ENCODE measurements at places on chromosomes 11 and 22. TPM values are rescaled to one million over a fixed set of nuclear protein-coding genes. Genes with fewer than 3 reads are reported as not detected.

The SLC17A6 gene
- not detected for polyA plus RNA-seq

The GPR152 gene
- polyA plus RNA-seq = not detected

The RASSF7 gene
- polyA plus RNA-seq = 108 TPM

The PARVG gene
- polyA plus RNA-seq = 2.5 TPM

The CASTOR1 gene
- polyA plus RNA-seq = 71.7 TPM

The TRMU gene
- 41.1 TPM for polyA plus RNA-seq

The GRAMD1B gene
- 18.2 TPM for polyA plus RNA-seq

The DGCR6 gene
- polyA plus RNA-seq = 3.7 TPM

The LDLRAD3 gene
- 1.2 TPM for polyA plus RNA-seq

The RASGRP2 gene
- 14.1 TPM for polyA plus RNA-seq

The ZNF195 gene
- 12.9 TPM for polyA plus RNA-seq

The OR51G1 gene
- polyA plus RNA-seq = not detected

GRCh38 chr11:113796663-113797259 lies 17.2 kb downstream of the CLDN25 start:
- DNase-seq = no peak

DNA sequence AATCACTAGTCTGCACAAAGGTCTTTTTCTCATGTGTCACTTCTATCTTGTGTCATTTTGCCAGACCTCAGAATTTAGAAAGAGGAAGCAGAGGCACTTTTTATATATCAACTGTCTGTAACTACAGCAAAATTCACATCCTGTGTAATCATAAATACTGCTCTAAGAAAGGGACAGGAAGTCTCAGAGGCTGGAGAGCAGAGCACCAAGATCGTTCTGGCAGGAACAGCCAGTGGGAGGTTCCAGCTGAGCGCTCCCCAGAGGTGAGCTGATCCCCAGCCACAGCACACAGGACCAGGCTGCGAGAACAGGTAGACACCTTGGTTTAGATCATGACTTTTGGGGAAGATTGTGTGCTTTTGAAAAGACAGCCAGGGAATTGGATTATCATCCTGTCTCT lies at the start of gene MS4A7:
Gene MS4A7 (plus strand): TSS at position 179 of the 400 bp plus-strand sequence. CDS start 4,610 bp downstream, outside the sequence.
- peak; percentile 54 for DNase-seq

DNA sequence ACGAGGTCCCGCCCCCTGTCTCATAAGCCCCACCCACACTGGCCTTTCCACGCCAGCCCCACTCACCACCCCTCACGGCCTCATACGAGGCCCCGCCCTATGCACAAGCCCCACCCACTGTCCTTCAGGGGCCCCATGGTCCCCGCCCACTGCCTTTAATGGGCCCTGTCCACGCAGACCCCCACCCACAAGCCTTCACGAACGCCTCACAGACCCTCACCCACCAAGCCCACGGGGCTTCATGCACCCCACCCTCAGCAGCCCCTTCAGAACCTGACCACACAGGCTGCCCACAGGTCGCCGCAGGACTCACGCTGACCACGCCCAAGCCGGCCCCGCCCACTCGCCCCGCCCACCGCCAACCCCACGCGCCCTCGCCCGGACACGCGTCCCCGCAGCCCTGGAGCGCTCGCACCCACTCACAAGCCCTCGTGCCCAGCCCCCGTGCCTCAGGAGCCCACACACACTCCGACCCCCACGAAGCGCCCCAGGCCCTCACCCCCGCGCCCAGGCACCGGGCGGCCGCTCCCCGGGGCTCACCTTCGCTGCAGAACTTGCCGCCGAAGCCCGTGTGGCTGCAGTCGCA lies 10.5 kb downstream of the NRXN2 start:
- DNase-seq = no peak

DNA sequence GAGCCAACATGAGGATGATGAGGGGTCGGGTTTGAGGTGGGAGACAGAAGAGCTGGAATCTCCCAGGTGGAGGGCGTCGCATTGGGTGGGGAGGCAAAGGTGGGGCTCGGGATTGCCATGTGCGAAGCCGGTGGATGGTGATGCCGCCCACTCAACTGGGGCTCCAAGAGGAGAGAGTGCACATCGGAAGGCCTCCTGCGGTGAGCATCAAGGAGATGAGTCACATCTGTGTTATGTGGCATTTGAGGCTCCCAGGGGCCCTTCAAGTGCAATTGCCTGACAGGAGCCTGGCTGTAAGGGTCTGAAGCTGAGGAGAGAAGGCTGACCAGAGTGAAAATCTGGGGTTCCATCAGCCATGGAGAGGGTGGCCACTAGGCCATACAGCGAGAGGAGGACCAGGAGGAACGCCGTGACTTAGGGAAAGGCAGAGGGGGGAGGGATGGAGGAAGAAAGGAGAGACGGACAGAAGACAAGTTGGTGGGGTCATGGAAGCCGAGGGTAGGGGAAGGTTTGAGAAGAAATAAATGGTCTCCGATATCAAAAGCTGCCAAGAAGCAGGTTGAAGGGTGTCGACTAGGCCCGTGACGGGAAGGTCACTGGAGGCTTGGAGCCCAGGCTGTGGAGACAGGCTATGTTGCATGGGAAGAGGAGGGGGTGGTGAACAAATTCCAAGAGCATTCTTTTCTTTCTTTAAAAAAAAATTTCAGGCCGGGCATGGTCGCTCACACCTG lies 21.3 kb downstream of the RASD2 start:
- no peak for DNase-seq

DNA sequence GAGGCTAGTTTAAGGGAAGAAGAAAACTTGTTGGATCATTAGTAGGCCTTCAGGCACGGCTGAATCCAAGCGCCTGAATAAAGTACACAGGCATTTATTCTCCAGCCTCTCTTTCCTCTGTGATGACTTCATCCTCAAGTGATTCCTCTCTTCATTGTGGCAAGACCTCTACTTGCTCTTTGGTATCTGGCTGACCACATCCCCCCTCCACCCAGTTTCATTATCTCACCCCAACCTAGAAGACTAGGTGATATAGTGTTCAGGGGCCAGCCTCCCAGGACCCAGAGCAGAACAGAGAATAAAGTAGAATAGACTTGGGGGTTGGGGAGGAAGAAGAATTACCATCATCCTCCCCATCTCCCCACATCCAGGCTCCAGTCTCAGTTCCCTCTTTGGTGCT lies 189.3 kb downstream of the MIAT start:
- DNase-seq = no peak

GRCh38 chr11:69534166-69534530 lies 52.7 kb downstream of the LINC01488 start:
- peak; percentile 66 for DNase-seq

GRCh38 chr11:11440144-11440543 lies 87.1 kb upstream of the CSNK2A3 start:
- DNase-seq = no peak

DNA sequence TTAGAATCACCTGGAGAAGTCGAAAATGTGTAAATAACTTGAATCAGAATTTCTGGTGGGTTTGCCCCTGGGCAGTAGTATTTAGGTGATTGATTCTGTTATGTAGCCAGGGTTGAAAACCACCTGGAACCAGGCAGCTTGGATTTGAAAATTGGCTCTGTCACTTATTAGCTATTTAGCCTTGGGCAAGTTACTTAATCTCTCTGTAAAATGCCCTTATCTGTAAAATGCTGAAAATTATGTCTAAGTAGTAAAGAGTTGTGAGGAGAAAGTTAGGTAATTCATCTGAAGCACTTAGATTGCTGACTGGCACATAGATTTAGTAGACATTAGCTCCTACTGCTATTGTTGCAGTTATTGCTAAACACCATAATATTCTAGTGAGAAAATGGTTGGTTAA lies 49.3 kb downstream of the PPME1 start:
- peak; percentile 19 for DNase-seq

DNA sequence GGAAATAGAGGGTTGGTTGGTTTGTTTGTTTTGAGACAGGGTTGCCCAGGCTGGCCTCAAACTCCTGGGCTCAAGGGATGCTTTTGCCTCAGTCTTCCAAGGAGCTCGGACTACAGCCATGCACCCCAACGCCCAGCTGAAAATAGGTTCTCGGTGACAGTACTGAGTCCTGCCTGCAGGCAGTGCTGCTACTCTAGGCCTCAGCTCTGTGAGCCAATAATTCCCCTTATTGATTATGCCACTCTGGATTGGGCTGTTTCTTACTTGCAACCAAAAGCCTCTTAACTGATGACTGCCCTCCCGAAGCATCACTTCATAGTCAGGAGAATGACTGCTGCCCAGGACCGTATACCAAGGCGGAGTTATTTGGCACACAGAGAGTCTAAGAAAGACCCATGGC lies 1.2 kb upstream of the C11orf16 start:
- DNase-seq = no peak

GRCh38 chr22:25475257-25476022 lies 89.0 kb upstream of the GRK3 start:
- DNase-seq = no peak

GRCh38 chr22:23196165-23196564 lies 15.9 kb downstream of the BCR start:
- DNase-seq = no peak

DNA sequence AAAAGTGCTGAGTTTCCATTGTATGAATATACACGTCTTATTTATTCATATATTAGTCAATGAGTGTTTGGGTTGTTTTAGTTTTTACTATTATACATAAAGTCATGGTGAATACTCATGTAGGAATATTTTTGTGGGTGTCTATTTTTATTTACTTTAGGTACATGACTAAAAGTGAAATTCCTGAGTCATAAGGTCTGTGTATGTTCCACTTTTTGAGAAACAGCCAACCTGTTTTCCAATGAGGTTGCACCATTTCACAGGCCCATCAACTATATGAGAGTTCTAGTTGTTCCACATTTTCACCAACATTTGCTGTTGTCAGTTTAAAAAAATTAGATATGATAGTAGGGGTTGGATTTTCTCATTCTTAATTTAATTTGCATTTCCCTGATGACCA lies 6.6 kb upstream of the OR6X1 start:
- no peak for DNase-seq

DNA sequence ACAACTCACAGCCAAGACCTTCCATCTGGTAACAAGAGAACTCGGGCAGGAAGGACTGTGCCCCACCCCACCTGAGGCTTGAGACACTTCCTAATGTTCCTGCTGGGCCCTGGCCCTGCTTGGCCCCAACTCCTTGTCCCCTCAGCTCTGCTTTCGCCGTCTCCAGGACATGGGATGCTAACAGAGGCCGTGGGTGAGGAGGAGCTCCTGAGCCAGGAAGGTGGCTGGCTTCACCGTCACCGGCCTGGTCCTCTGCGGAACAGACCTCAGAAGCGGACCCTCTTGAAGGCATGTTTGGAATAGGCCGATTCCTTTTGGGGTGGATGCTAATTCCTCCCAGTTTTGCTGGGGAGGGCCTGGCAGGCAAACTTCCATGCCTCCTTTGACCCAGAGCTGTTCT lies 154.3 kb downstream of the CACNA1I start:
- DNase-seq = no peak

DNA sequence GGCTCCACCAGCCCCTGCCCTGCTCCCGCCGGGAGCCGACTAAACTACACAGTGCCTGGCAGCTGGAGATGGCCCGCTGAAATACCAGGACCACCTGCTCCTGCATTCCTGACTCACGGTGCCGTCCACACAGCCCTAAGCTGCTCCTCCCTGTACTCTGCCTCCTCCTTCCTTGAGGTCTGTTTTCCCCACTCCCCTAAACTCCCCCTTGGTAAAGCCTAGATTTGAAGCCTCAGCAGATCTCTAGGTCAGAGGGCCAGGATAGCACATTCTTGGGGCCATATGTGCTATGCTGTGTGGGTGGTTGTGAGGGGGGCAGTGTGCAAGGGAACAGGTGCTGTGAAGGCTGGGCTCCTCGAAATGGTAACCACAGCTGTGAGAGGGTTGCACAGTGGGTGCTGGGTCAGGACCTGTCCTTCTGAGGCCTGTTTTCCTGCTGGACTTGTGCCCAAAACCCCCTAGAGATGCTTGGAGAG lies 9.7 kb downstream of the LRFN4 start:
- no peak for DNase-seq

- no peak for DNase-seq
Measured at GRCh38 chr11:35143297-35144135, 4.5 kb downstream of the CD44 start.

GRCh38 chr11:106014620-106015019 lies 7.4 kb downstream of the MSANTD4 start:
- DNase-seq = no peak

DNA sequence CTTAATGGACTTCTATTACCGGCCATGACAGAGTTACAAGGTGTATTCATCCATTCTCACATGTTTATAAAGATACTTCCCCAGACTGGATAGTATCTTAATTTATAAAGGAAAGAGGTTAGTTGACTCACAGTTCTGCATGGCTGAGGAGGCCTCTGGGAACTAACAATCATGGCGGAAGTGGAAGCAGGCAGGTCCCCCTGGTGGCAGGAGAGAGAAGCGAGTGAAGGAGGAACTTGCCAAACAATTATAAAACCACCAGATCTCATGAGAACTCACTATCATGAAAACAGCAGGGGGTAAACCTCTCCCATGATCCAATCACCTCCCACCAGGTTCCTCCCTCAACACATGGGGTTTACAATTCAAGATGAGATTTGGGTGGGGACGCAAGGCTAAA lies 170.0 kb upstream of the PDGFD start:
- no peak for DNase-seq

DNA sequence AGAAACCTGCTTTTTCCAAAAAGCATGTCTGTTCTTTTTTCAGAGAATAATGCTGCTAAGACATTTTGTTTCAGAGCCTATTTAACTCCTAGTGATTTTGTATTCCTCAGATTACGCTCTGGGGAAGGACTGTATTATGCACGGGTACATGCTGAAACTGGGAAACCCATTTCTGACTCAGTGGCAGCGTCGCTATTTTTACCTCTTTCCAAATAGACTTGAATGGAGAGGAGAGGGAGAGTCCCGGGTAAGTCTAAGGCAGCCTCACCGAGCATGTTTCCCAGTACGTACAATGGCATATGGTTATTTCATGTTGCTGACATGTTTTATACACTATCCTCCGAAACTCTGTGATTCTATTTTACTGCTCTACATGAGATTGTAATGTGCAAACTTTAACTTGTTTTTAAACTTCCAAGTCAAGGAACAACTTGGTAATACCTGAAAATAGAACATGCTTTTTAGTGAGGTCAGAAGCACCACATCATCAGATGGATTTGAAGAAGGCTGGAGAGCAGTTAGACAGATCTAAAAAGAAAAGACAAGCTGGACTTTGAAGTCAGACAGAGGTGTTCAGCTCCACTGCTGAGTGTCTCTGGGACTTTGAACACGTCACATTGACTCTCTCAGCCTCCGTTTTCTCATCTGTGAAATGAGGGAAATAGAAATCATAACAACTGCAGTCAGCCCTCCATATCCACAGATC lies 23.7 kb upstream of the MYO18B start:
- no peak for DNase-seq

- no peak for DNase-seq
Measured at GRCh38 chr11:26950260-26950719, 43.6 kb upstream of the FIBIN start.
